ENCODE measurements at places on chromosomes 1 and 21.

- no peak for DNase-seq
Observed at GRCh38 chr1:19698181-19698580, 33.5 kb downstream of the HTR6 start.

DNA sequence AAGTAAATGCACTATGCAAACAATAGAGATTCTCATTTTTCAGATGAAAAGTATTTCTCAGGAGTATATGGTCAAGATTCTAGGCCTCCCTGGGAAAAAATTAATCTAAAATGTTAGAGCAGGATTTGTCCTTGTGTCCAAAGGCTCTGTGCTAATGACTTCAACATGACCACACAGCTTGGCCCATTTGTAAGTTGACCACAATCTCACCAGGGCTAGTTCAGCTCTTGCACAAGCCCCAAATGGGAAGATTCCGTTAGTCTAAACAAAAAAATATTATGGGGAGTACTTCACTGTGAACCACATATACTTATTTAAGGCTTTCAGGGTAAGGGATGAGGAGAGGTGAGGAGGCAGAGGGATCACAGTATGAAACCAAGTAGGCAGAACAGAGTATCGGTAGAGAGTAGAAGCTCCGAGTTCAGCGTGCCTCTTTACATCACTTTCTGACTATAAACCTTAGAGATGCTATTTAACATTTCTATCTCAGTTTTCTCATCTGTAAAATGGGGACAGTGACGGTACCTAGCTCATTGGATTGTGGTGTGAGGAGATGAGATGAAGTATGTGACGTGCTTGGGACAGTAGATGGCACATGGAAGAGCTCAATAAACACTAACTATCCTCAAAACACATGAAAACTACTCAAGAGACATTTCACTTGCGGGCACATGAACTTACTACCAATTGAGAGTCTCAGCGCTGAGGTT is 37.8 kb upstream of the CTTNBP2NL start:
- DNase-seq: no peak

- DNase-seq: no peak
Observed at GRCh38 chr21:38660333-38661196, 145.2 kb upstream of the ETS2 start.

DNA sequence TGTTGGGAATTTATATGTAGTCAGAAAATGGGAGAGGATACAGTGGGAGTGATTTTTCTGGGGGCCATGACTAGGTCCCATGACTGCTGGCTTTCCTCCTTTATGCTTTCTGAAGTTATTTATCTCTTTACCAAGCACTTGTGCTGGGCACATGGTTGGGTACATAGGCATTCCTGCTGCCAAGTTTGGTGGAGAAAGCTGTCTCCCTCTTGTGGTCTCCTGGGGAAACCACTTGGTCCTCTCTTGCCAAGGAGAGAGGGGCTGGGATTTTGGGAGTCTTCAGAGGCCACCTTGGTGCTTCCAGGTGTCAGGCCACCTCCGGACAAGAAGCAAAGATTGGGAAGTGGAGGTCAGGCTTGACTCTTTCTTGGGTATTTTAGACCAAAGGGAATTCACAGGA is 120.2 kb upstream of the KCNE2 start:
- DNase-seq: no peak

DNA sequence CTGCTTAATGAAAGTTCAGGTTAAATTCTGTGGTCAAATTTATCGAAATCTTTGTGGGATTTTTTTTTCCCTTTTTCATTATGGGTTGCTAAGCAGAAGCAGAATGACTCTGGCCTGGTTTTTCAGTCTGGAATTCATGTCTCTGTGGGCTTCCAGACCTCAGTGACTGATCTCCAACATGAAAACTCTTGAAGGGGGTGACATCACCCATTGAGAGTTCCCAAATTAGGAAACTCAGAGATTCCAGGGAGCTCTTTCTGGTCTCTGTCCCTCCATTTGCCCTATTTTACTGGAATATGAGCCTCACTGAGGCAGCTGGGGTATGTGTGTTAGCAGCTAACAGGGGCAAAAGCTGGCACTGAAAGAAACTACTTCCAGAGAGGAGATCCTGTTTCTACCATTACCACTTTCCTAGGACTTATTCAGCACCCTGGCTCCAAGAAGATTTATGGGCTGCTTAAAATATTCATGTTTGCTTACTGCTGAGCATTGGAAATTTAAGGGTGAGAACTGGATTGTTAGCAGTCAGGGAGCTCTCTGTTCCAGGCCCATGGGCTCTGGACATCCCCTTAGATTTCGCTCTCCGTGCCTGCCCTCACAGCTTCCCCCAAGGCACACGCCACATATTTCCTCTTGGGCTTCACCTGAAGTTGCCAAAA is 203.4 kb upstream of the SPAG17 start:
- DNase-seq: no peak

GRCh38 chr1:243312952-243313634 is 57.3 kb downstream of the SDCCAG8 start:
- DNase-seq: peak; percentile 16

DNA sequence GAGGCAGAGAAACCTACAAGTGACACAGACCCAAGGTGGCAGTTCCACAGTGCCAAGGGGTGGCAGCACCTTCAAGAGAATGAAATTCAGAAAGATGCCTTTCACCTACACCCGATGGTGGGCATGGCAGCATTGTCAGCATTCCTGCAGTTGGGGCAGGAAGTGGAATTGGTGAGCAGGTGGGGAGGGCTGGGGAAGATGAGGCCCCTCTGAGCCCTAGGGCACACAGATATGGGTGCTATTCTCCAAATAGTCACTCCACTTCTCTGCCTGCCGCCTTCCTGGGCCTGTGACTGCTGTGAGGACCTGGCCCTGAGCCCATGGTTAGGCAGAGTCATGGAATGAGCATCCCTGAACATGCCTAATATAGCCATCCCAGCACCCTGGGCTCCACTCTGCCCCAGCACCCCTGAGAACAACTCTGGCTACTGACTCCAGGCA is 8.3 kb downstream of the SHISA4 start:
- DNase-seq: no peak

GRCh38 chr1:21489146-21489545 is 20.1 kb upstream of the ALPL start:
- no peak for DNase-seq

DNA sequence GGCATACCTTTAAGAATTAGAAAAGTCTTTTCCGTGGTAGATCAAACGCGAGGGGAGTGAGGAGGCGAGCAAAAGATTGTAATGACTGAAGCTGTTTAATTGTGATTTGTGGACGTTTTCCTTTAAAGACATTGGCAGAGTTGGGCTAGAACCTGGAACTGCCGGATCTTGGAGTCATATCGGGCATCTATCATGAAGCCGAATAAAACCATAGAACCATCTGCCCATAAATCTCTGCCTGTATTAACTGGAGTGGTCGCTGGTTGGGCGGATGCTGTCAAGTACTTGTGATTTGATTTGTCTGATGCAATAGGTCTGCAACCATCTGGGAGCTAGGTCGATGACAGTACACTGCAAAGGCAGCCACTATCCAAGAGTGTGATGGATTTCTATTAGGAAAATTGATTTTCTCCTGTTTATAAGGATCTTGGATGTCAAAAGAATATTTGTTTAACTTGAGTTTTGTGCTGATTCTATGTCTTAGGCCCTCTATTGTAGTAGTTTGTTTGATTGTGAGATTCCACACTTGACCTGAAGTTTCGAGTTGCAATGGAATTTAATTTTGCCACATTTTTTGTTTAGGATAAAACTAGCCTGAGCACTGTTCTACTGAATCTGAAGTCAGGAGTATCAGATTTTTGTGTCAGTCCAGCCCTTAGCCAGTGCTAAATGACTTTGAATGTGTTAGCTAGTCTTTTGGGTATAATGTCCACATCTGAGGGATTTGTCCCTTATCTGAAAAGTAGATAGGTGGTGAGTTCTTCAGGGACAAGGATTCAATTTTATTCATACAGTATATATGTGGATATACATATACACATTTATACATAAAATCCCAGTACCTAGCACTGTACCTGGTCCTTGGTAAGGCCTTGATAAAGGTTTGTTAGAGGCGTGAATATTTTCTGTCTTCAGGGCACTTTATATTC is 1.2 kb downstream of the SARS1 start:
- DNase-seq: peak; percentile 56

Measured in GM13977 (cell line).